ENCODE measurements at places on chromosomes 7 and 10.

DNA sequence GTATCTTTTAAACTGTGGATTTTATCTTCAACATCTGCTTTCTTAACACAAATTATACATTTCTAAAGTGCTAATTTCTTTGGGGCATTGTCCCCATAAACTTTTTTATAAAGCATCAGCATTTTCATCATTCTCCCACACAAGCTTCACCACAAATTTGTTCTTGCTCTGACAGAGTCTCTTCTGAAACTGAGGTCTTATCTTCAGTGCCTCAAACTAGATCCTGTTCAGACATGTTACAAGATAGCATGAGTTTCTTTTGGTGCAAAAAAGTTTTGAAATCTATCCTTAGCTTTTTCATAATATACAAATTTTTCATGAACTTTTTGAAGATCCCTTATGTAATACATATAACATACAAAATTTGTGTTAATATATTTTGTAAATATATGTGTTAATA lies 346.6 kb downstream of the IPMK start:
- no peak for DNase-seq

DNA sequence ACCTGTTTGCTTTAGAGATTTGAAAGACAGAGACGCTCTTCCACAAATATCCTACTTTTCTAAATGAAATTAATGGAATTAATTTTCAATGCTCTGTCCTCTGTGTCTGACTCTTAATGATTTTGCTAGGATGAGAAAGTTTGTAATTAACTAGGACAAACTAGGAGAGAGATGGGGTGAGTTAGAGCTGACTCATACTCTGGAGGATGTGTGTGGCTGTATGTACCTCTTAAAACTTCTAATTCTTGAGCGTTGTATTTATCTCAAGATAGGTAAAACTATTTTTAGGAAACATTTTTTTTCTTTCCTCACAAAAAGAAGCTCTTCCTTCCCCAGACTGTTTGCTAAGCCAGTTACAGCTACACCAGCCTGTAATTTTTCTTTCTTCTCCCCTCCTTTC lies 178.8 kb upstream of the ANKRD30A start:
- no peak for DNase-seq

DNA sequence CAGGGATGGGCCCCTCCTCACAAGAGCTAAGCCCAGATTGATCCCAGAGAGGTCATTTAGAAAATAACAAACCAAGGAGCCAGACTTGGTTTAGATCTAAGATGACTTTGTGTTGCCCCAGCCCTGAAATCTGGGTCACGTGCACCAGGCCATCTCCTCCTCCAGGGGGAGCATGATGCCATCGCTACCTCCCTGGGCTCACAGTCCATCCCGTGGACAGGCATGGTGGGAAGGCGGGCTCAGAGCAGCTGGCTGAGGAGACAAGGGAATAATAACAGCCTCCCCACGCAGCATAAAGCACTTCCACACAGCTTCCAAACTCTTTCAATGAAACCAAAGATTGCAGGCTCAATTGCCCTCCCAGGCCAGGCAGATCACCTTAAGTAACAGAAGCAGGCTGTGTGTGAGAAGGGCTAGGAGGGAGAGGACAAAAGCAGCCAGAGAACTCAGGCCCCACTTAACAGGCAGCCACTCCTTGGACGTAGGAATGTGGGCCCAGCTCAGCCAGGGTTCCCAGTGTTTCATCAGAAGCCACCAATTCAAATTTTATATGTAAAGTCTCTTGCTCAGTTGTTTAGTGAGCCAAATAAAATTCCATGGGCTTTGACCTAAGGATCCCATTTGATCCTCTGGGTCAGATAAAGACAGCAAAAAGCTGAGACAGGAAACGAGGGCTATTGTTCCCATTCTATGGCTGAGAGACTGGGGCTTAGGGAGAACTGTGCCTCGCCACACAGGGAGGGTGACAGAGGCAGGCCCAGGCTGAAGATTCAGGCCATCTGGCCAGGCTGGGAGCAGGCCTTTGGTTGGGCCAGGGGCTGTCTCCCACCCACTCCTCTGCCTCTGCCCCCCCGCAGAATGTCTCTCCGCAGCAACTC lies 100.2 kb downstream of the COL13A1 start:
- no peak for DNase-seq

DNA sequence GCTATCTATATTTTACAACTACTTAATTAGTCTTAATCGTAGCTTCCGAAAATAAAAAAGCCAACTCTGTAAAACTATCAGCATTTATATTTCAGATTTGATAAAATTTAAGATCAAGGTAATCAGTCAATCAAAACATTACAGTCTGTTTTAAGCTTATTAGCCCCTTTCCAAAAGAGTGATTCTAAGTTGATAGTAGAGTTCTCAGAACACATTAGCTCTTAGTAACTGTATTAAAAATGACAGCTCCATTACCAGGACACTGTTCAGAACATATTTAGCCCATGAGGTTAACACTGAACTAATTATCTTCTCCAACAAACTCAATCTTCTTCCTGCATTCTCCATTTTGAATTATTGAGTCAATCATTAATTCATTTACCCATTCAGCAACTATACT lies 110.3 kb upstream of the PALS2 start:
- no peak for DNase-seq

DNA sequence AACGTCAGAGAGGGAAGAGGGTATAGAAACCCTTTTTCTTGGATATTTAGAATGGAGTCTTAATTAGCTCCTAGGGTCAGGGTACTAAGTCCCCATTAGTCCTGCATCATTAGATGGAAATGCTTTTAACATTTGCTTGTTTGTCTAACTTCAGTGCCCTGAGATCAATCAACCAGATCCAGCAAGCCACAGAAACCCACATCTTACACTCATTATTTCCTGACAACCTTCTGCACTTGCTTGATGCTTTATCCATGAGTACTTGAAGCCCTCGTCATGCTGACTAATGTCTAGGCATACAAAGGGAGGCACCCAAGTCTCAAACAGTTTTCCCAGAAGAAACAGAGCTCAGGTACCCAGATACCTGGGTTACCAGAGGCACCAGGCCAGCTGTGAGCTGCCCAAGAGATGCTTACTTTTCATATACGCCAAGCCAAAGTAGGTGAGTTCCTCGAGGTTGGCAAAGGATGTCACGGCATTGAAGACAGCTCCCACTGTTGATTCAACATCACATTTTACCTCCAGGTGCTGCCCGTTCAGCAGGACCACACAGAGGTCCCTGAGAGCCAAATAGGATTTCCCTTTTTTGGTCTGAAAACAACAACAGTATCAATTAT lies 42.7 kb downstream of the FRMPD2 start:
- DNase-seq, result no peak

DNA sequence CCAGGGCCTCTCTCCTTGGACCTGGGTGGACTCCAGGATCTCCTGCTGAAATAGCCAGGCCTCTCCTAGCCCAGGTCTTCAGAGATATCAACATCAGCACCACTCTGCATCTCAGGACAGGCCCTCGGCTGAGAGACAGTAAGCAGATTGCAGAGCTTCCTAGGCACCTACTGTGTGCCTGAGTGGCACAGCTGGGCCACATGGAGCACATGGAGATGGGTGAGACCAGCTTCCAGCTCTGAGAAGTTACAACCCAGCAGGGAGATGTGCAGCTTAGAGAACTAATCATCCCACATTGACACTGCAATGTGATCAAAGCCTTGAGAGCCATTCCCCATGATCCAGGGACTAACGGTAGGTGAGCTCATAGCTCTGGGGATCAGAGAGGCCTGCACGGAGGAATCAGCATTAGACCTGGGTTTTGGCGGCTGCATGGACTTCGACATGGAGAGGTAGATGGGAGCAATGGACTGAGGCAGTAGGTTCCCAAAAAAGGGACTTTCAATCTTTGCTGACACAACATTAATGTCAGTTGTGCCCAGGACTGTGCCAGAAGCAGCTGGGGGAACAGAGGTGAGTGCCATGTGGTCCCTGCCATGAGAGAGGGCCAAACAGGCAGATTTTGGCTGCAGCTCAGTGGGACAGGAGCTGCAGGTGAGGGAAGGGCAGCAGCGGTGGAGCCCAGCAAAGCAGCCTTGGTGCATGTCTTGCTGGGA lies 76.0 kb upstream of the LEP start:
- DNase-seq, result no peak

GRCh38 chr10:12389154-12389734 lies 39.9 kb downstream of the CAMK1D start:
- DNase-seq, result peak; percentile 82

DNA sequence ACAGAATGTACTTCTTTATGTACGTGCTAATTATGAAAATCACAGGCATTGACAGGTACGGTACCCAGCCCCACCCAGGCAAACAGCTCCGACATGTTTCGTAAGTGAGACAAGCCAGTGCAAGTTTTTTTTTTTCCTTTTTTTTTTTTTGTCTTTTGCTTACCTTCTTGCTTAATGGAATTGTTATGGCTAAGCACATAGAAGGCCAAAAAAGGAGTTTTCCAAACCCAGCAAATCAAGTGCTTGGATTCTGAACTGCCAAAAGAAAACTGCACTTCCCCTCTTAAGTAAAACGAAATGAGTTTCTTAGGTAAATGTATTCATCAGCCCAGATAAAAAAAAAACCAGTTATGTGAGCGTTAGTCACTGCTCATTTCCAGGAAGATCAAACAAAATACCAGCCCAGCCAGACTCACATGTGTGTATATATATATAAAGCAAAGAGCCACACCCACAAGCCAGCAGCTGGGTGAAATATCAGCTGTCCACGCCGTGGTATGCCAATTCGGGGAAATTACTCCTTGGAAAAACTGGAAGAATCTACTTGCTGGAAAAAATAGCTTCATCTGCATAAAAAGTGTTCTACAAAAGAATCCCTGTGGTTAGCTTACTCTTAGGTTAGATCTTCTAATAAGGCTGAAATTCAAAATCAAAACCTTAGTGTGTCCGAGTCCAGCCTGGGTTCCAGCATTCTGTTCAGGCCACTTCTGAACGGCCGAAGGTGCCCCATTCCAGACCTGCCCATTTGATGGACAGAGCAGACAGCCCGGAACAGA lies 8.0 kb downstream of the KLF6 start:
- DNase-seq, result no peak

GRCh38 chr10:62069452-62070178 lies 168.1 kb downstream of the ARID5B start:
- DNase-seq, result no peak

DNA sequence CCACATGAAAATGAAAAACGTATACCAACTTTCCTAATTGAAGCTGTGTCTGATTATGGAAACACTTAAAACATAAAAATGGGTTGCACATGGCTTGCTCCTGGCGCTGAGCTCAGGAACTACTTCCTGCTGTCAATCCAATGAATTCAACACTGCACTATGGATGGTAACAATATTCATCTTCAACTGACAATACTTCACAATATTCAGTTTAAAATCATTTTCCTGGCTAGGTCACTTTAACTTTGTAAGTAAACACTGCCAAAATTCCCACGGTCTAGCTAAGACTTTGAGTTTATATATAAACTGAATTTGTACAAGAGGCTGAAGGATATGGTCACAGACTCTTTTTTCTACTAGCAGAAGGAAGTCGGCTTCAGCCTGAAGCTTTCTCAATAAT lies 556.9 kb downstream of the TNS3 start:
- DNase-seq, result no peak

GRCh38 chr7:34759477-34760125 lies 101.6 kb downstream of the NPSR1 start:
- DNase-seq, result no peak

DNA sequence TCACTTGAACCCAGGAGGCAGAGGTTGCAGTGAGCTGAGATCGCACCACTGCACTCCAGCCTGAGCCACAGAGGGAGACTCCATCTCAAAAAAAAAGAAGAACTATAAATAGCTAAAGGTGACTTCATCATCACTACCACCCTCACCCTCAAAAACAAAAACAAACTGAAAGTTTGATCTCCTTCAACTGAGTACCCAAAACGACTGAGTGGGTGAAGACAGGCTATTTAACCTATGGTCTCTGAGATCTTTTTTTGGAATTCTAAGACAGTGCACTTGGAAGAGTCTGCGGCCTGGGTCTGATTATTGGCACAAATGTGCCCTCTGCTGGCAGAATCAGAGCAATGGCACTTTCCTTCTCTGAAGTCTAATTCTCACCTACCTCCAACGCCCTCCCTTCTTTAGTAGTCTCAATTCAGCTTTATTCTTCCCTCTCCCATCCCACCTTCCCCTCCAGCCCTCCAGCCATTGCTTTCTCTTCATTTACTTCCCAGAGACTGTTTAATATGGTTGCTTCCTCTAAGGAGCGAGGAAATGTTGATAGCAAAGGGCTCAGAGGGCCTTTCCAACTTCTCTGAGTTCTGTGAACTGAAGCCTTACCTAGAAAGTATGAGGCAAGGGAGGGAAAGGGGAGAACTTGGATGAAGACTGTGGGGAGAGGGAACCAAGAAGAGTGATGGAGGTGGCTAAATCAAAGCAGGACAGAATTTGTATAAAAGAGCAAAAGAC lies 2.9 kb upstream of the MYOZ1 start:
- peak; percentile 12 for DNase-seq

GRCh38 chr10:126065751-126066377 lies 169.5 kb downstream of the FANK1 start:
- no peak for DNase-seq
